ENCODE measurements at places on chromosomes 5 and 9. TPM values are rescaled to one million over a fixed set of nuclear protein-coding genes. Genes with fewer than 3 reads are reported as not detected.

DNA sequence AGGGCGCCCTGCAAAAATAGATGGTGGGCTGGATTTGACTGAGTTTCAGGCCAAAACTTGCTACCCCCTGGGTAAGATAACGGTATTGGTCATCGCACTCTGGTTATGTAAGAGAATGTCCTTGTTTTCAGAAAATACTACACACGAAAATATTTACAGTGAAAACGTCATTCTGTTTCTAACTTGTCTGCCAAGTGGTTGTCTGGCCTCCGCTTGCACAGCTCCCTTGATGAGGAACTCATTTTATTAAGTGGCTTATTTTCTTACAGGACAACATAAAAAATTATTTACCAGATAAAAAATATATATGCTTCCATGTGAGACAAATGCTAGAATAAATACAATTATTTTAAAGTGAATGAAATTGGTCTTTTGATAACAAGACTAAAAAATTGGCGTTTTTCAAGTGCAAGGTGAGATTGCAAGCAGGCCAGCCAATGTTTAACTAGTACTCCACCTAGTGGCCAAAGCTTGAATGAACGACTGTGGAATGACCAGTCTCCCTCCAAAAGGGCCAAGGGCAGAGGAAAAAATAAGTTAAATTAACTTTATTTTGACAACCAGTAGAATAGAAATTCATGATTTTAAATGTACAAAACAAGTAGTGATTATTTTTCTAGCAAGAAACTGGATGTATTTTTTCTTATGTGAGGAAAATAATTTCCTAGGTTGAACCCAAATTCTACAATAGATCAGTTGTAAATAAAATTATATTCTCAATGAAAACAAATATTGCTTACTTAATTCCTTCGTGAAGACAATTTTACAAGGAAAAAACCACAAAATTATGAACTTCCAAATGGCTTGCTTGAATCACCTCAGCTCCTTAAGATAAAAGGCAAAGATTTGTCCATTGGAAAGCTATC, 93.2 kb downstream of the ZFAND5 start:
- H3K4me3 ChIP-seq, result no peak overlapping the region
- H3K36me3 ChIP-seq, result no peaks in the 10 kb centered on the region
- no peaks in the 10 kb centered on the region for H3K4me1 ChIP-seq
- no peak overlapping the region for H3K27ac ChIP-seq
- no peaks in the 10 kb centered on the region for H3K27me3 ChIP-seq

GRCh38 chr5:132824426-132824825, 6.0 kb downstream of the SHROOM1 start:
- H3K4me3 ChIP-seq, result no peak overlapping the region
- H3K27ac ChIP-seq, result no peak overlapping the region
- no peaks in the 10 kb centered on the region for H3K36me3 ChIP-seq
- no peak for DNase-seq
- peaks cover 28% of the 10 kb centered on the region for H3K27me3 ChIP-seq

- no peaks in the 10 kb centered on the region for H3K4me1 ChIP-seq
- H3K27ac ChIP-seq, result no peak overlapping the region
- H3K27me3 ChIP-seq, result no peaks in the 10 kb centered on the region
Measured at GRCh38 chr9:82675102-82675501, 387.8 kb downstream of the RASEF start.

- H3K36me3 ChIP-seq, result no peaks in the 10 kb centered on the region
- H3K4me1 ChIP-seq, result no peaks in the 10 kb centered on the region
- DNase-seq, result no peak
- H3K27me3 ChIP-seq, result no peaks in the 10 kb centered on the region
- H3K27ac ChIP-seq, result no peak overlapping the region
Measured at GRCh38 chr9:120693700-120694008, 20.6 kb downstream of the MEGF9 start.

DNA sequence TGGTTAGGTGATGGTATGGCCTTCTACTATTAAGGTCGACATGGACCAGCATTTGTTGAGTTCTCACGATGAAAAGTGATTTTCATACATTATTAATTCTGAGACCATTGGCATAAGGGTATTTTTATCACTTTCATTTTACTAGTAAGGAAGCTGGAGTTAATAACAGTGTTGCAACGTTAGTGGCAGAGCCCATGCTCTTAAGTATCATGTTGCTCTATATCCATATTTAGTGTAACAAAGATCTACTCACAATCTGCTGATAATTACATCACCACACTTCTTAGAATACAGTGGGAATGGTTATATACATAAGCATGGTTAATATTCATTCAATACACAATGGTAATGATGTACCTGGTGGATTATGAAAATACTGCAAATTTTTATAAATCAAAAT, 81.9 kb downstream of the PRR16 start:
- no peak for DNase-seq
- no peaks in the 10 kb centered on the region for H3K27me3 ChIP-seq
- no peaks in the 10 kb centered on the region for H3K36me3 ChIP-seq

DNA sequence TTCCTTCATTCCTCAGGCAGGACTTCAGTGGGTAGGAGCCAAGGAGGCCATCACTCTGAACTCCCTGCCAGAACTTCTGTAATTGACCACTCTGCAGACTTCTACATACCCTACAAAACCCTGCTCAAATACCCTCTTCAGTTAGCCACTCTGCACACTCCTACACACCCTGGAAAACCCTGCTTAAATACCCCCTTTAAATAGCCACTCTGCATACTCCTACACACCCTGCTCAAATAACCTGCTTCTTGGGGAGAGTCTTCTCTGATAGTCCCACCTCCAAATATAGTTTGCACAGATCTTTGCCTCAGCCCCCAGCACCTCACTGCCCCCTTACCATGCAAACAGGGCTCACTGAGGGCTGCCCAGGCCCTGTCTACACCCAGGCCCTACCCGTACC, 18.6 kb upstream of the CARD19 start:
- peaks cover 12% of the 10 kb centered on the region for H3K4me1 ChIP-seq
- H3K36me3 ChIP-seq, result peaks cover 22% of the 10 kb centered on the region
- no peak for DNase-seq

GRCh38 chr5:23385036-23385435, 122.4 kb upstream of the PRDM9 start:
- DNase-seq, result no peak
- no peaks in the 10 kb centered on the region for H3K36me3 ChIP-seq
- no peak overlapping the region for H3K27ac ChIP-seq

GRCh38 chr5:132749506-132749905, 2.3 kb downstream of the CCNI2 start:
- DNase-seq, result no peak
- H3K36me3 ChIP-seq, result no peaks in the 10 kb centered on the region
- H3K27me3 ChIP-seq, result no peaks in the 10 kb centered on the region
- no peak overlapping the region for H3K27ac ChIP-seq
- H3K4me3 ChIP-seq, result no peak overlapping the region

DNA sequence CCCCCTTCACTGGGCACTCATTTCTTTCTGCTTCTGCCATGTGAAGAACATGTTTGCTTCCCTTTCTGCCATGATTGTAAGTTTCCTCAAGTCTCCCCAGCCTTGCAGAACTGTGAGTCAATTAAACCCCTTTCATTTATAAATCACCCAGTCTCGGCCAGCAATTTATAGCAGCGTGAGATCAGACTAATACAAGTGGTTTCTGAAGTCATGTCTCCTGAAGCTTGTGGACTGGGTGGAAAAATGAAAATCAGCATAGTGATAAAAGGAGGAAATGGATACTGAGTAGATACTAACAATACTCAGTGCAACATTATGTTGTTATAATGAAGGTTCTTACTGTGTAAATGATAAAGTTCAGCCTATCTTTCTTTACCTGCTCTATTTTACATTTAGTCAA, 35.1 kb downstream of the NNT start:
- DNase-seq, result no peak
- no peaks in the 10 kb centered on the region for H3K27me3 ChIP-seq
- H3K36me3 ChIP-seq, result peaks cover 5% of the 10 kb centered on the region
- no peak overlapping the region for H3K4me3 ChIP-seq
- no peak overlapping the region for H3K27ac ChIP-seq

DNA sequence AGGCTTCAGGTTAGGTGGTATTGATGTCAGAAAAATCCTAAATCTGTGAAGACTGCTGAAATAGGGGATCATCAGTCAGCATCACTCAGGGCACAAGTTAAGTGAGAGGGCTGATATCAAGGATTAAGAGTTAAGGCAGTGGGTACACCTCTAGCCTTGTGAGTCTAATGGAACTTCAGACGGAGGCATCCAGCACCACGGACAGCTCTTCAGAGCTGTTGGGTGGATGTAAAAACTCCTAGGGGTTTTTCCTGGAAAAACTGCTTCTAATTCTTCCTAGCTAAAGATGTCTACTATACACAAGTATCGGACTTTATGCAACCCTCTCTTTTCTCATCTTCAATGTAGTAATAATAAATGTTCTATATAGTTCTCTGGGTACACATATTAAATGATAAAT, 165.9 kb downstream of the SH3GL2 start:
- no peak overlapping the region for H3K4me3 ChIP-seq
- H3K36me3 ChIP-seq, result no peaks in the 10 kb centered on the region
- no peaks in the 10 kb centered on the region for H3K27me3 ChIP-seq
- H3K4me1 ChIP-seq, result no peaks in the 10 kb centered on the region

DNA sequence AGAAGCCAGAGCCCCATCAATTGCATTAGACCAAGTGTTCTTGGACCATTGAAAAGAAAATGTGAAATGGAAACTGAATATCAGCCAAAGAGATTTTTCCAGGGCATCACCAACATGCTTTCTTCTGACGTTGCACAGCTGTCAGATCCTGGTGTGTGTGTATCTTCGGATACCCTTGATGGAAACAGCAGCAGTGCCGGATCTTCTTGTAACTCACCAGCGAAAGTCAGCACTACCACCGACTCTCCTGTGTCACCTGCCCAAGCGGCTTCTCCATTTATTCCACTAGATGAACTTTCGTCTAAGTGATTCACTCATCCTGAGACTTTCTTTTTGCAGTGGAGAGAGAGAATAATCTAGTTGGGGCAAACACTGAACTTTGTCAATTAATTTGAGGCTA, 75.7 kb downstream of the PIP5K1B start:
- peaks cover 54% of the 10 kb centered on the region for H3K4me1 ChIP-seq
- H3K36me3 ChIP-seq, result no peaks in the 10 kb centered on the region
- DNase-seq, result no peak
- peak overlapping the region; percentile 96 for H3K4me3 ChIP-seq

- H3K27ac ChIP-seq, result no peak overlapping the region
- no peak for DNase-seq
- no peaks in the 10 kb centered on the region for H3K27me3 ChIP-seq
- no peak overlapping the region for H3K4me3 ChIP-seq
- H3K4me1 ChIP-seq, result no peaks in the 10 kb centered on the region
Measured at GRCh38 chr9:134622896-134623257, 18.7 kb upstream of the COL5A1 start.

DNA sequence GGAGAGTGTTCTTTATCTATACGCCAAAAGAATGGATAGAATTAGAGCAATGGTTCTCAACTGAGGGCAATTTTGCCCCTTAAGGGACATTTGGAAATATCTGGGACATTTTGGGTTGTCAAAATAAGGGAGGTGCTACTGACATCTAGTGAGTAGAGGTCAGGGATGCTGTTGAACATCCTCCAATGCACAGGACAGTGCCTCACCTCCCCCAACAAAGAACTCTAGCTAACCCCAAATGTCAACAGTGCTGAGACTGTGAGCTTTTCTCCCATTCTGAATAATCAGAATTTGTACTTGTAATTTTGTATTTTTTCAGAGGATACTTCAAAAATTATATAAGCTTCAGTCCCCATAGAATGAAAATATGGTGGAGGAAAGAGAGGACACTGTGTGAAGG, 8.6 kb upstream of the SMC5 start:
- H3K27ac ChIP-seq, result no peak overlapping the region
- H3K36me3 ChIP-seq, result no peaks in the 10 kb centered on the region
- no peak for DNase-seq
- no peaks in the 10 kb centered on the region for H3K4me1 ChIP-seq
- peaks cover 5% of the 10 kb centered on the region for H3K27me3 ChIP-seq

- no peaks in the 10 kb centered on the region for H3K36me3 ChIP-seq
- no peak overlapping the region for H3K27ac ChIP-seq
- no peak overlapping the region for H3K4me3 ChIP-seq
- no peaks in the 10 kb centered on the region for H3K27me3 ChIP-seq
- no peak for DNase-seq
Measured at GRCh38 chr9:5715548-5716127, 86.7 kb downstream of the RIC1 start.

DNA sequence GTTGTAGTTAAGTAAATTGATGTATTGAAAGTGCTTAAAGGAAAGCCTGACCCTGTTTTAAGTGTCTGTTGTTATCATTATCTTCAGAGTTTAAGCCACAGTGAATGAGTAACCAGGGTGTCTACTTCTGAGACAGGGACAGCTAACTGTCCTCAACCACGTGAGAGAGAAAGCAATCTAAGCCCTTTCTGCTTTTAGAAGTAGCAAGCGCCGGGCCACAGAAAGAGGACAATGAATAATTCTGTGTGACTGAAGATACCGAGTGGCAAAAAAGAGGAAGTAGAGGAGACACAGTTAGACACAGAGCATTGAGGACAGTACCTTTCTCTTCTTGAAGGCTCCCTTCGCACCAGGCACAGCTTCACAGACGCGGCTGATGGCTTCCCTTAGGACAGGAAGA, 86.3 kb downstream of the S1PR3 start:
- no peak overlapping the region for H3K4me3 ChIP-seq
- H3K36me3 ChIP-seq, result no peaks in the 10 kb centered on the region
- H3K27ac ChIP-seq, result no peak overlapping the region

CDX1 gene
- not detected for total RNA-seq

HAND1 gene
- total RNA-seq, result not detected

PALM2AKAP2 gene
- not detected for total RNA-seq

CFAP90 gene
- total RNA-seq, result not detected

SLC25A2 gene
- 0.35 TPM for total RNA-seq

Measured in CD8-positive, alpha-beta memory T cell (primary cell).